ENCODE measurements at places on chromosomes 2 and 18. TPM values are rescaled to one million over a fixed set of nuclear protein-coding genes. Genes with fewer than 3 reads are reported as not detected.

UBR3 gene
- 29.5 TPM for total RNA-seq

LRP2 gene
- total RNA-seq: 0.20 TPM

FEV gene
- total RNA-seq: not detected

TLX2 gene
- not detected for total RNA-seq

CHRND gene
- not detected for total RNA-seq

ANKRD62 gene
- total RNA-seq: 0.34 TPM

NAT8 gene
- total RNA-seq: not detected

GRCh38 chr2:40102447-40102846 lies 323.4 kb upstream of the THUMPD2 start:
- H3K27me3 ChIP-seq: peaks cover 16% of the 10 kb centered on the region
- no peaks in the 10 kb centered on the region for H3K4me1 ChIP-seq
- H3K27ac ChIP-seq: no peak overlapping the region
- H3K4me3 ChIP-seq: no peak overlapping the region
- H3K36me3 ChIP-seq: no peaks in the 10 kb centered on the region
- no peak for DNase-seq

GRCh38 chr2:108492364-108492763 lies 41.9 kb upstream of the LIMS1 start:
- H3K4me1 ChIP-seq: no peaks in the 10 kb centered on the region
- H3K4me3 ChIP-seq: no peak overlapping the region
- peaks cover 4% of the 10 kb centered on the region for H3K36me3 ChIP-seq
- no peaks in the 10 kb centered on the region for H3K27me3 ChIP-seq
- DNase-seq: no peak
- no peak overlapping the region for H3K27ac ChIP-seq

DNA sequence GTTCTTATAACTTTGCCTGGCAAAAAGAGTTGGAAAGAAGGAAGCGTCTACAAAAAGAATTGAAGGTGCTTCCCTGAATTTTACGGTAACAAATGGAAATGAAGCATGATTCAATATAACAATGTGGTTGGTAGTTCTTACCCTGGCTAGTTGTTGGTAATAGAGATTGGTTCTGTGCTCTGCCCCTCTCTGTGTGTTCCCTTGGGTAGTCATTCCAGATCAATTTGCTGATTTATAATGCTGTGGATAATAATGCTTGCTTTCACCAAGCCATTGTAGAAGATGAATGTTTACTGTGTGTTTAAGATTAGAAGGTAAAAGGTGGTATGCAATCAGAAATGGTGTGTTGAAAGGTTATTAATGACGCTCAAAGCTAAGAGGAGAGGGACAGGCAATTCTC lies 577.8 kb upstream of the NXPH2 start:
- no peaks in the 10 kb centered on the region for H3K36me3 ChIP-seq
- H3K4me1 ChIP-seq: no peaks in the 10 kb centered on the region
- no peak overlapping the region for H3K4me3 ChIP-seq
- no peaks in the 10 kb centered on the region for H3K27me3 ChIP-seq
- no peak for DNase-seq

GRCh38 chr18:5746844-5747243 lies 148.5 kb downstream of the TMEM200C start:
- H3K27ac ChIP-seq: no peak overlapping the region
- DNase-seq: no peak
- no peaks in the 10 kb centered on the region for H3K27me3 ChIP-seq
- no peaks in the 10 kb centered on the region for H3K4me1 ChIP-seq

DNA sequence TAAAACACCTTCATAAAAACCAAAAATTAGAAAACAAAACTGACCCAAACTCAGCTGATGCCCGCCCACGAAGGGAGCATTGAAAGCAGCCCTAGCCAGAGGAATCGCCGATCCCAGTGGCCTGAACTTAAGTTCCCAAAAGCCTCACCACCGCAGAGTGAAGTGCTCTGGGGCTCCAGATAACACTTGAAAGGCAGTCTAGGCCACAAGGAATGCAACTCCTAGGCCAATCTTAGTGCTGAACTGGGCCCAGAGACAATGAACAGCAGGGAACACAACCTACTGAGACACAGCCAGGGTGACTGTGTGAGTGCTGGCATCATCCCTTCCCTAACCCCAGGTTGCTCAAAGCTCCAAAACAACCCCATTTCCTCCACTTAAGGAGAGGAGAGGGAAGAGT lies 59.6 kb upstream of the CHN1 start:
- H3K36me3 ChIP-seq: no peaks in the 10 kb centered on the region
- no peaks in the 10 kb centered on the region for H3K4me1 ChIP-seq
- H3K27me3 ChIP-seq: no peaks in the 10 kb centered on the region
- no peak overlapping the region for H3K27ac ChIP-seq
- no peak overlapping the region for H3K4me3 ChIP-seq

DNA sequence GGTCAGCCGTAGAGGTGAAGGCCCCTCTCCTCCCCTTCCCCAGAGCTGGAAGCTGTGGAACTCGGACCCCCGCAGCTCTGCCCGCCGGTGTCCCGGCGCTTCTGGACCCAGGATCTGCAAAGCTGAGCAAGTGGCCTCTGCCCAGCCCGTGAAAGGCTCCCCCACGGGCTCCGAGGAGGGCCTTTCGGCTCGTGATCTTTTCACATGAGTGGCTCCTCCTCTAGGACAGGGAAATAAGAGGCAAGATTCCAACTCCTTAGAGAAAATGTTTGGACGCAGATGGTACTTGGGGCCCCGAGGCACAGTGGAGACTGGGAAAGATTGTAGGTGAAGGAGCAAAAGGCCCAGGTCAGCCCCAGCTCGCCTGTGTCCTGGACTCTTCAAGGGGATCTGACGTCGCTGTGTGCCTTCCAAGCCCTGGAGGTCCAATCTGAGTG lies 48.2 kb upstream of the SP3 start:
- no peaks in the 10 kb centered on the region for H3K36me3 ChIP-seq
- DNase-seq: no peak
- H3K27me3 ChIP-seq: no peaks in the 10 kb centered on the region
- H3K4me3 ChIP-seq: no peak overlapping the region
- H3K4me1 ChIP-seq: no peaks in the 10 kb centered on the region

- peaks cover 22% of the 10 kb centered on the region for H3K4me1 ChIP-seq
- H3K36me3 ChIP-seq: no peaks in the 10 kb centered on the region
- no peaks in the 10 kb centered on the region for H3K27me3 ChIP-seq
Observed at GRCh38 chr2:168252976-168253375, 5.6 kb upstream of the STK39 start.

DNA sequence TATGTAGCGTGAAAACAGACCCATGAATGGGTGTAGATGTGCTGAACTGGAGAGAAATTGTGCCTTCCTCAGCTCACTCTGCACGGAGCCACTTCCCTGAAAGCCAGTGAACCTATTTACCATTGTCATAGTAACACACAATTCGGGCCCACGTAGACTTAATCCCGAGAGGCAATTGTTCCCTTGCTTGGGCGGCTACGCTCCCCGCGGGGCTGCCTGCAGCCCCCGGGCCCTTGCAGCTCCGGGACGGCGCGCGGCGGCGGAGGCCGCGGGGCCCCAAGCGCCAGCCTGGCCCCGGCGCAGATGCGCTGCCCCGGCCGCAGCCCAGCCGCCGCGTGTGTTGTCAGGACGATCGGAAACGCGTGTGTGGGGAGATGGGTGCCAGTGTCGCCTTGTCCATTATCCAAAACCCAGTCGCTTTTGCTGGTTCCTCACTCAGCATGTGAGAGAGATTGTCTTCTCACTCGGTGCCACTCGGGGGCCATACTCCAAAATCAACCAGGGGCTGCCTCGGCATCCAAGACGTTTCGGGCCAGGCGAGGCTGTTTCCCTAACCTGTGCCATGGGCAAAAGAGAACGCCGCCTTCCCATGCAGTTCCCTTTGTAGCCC lies 17.9 kb upstream of the LRRTM1 start:
- H3K36me3 ChIP-seq: no peaks in the 10 kb centered on the region
- H3K4me1 ChIP-seq: no peaks in the 10 kb centered on the region
- H3K27ac ChIP-seq: no peak overlapping the region

DNA sequence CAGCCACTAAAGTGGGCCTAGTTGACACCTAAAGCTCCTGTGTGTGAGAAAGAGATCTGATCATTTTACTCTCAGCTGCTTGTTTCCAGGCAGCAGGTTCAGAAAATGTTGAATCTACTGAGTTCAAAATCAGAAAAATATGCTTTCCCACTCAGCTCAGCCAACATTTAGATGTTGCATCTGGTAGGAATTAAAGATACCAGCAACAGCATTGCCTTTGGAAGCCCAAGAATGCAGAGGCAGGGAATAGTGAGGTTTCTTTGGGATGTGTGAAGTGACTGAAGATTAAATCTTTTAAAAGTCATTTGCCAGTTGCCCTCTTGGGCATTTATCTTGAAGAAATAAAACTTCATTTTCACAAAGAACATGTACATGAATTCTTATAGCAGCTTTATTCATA lies 33.9 kb upstream of the DOCK10 start:
- H3K4me3 ChIP-seq: no peak overlapping the region
- DNase-seq: no peak
- H3K4me1 ChIP-seq: no peaks in the 10 kb centered on the region
- no peak overlapping the region for H3K27ac ChIP-seq
- no peaks in the 10 kb centered on the region for H3K36me3 ChIP-seq

DNA sequence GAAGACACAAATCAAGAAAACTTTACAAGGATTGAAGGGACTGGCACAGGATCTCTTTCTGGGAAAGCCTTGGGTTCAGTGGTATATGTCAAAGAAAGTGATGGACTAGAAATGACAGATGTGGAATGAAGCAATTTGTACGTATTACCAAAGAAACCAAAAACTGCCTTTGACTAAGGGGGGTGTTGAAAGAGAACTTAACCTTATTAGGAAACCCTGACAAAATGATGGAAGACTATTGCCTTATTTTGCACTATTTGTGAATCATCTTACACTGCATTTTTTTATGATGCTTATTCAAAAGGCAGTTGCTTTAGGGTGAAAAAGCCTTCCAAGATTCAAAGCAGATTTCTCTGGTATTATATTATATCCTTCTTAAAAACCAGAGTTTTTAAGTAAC lies 4.0 kb downstream of the TSGA10 start:
- H3K27me3 ChIP-seq: no peaks in the 10 kb centered on the region
- H3K36me3 ChIP-seq: no peaks in the 10 kb centered on the region
- no peak overlapping the region for H3K4me3 ChIP-seq
- no peak overlapping the region for H3K27ac ChIP-seq
- no peak for DNase-seq
- H3K4me1 ChIP-seq: peaks cover 9% of the 10 kb centered on the region

GRCh38 chr2:134576478-134576877 lies 142.3 kb downstream of the TMEM163 start:
- no peak overlapping the region for H3K4me3 ChIP-seq
- no peak for DNase-seq
- H3K27me3 ChIP-seq: peaks cover 10% of the 10 kb centered on the region
- H3K27ac ChIP-seq: no peak overlapping the region
- H3K4me1 ChIP-seq: no peaks in the 10 kb centered on the region

DNA sequence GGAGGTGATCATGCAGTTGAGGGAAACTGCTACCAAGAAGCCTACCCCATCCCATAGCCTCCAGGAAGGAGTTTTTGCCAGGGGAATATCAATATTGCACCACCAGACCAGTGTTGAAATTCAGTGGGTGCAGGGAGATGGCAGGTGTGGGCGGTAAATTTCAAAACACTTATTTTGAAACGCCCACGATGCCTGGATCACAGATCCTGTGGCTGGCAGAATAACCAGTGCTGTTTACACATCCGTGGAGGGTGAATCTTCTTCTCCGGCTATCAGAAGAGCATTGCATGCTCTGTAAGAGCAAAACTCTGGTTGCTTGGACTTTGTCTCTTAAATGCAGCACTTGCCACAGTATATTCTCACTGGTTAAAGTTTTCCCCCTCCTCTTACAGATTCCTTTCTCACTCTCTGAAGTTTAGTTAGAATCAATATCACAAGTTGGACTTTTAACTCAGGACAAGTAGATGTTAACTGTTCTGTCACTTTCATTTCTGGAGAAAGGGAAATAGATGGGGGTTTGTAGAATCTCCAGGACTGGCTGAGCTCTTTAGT lies 70.5 kb upstream of the ZCCHC2 start:
- H3K4me1 ChIP-seq: peaks cover 35% of the 10 kb centered on the region
- no peak for DNase-seq
- no peaks in the 10 kb centered on the region for H3K27me3 ChIP-seq
- no peak overlapping the region for H3K27ac ChIP-seq
- no peak overlapping the region for H3K4me3 ChIP-seq

DNA sequence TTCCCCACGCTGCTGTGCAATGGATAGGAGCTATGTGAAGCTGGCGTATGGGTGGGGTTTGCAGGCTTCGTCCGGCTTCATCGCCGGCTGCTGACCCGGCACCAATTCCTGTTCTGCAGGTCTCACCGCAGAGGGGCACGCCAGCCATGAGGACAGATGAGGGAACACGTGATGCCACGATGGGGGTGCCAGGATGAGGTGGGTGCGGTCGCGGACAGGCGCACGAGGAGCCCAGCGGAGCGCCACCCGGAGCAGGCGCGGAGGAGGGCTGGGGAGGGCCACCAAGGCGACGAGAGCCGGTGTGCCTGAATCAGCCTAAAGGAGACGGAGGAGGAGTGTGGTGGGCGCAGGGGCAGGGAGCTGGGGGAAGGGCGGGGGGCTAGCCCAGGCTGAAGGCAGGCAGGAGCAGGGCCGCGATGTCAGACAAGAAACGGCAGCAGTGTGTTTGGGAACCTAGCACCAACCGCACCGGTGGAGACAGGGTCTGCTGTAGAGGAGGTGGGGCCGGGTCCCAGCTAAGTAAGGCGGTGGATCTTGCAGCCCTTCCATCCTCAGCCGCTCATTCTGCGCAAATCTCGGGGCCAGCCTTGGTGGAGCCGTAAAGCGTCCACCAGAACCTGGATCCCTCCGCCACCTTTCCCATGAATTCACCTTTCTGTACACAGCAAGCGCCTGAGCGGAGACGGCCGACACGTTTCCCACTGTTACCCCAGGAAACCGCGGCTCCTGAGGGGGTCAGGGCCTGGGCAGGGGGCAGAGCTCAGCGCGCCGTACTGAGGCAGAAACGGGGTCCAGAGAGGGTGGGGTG lies 17.0 kb upstream of the CD8A start:
- H3K36me3 ChIP-seq: no peaks in the 10 kb centered on the region
- peak overlapping the region; percentile 50 for H3K4me3 ChIP-seq
- peak overlapping the region; percentile 44 for H3K27ac ChIP-seq
- no peaks in the 10 kb centered on the region for H3K27me3 ChIP-seq

- H3K27me3 ChIP-seq: no peaks in the 10 kb centered on the region
- no peak for DNase-seq
- H3K4me1 ChIP-seq: peaks cover 11% of the 10 kb centered on the region
- no peak overlapping the region for H3K27ac ChIP-seq
Observed at GRCh38 chr2:69180974-69181373, 168.0 kb downstream of the ANTXR1 start.
